ENCODE measurements at places on chromosomes 13 and 19.

DNA sequence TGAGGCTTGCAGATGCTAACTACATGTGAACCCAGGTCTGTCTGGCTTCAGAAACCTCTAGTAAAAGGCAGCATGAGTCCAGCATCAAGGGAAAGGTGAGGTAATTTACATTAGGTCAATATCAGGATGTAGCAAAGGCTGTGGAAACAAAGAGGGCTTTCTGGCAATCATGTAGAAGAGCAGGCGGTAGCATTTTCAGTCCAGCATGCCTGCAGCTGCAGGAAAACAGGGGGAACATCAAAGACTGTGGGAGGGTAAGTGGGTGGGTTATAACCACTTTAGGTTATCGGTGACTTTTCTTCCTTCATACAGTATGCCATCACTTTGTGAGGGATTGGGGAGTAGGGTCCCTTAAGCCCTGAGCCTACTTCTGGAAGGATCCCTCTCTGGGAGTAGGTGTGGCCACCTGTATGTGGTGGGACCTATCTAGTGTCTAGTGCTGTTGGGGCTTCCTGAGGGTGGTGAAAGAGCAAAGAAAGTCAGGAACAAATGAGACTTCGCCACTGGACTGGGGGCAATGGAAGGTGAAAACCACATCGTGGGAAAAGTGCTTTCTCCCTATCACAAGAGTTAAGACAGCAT, 10.8 kb downstream of the SUGP2 start:
- DNase-seq = no peak

DNA sequence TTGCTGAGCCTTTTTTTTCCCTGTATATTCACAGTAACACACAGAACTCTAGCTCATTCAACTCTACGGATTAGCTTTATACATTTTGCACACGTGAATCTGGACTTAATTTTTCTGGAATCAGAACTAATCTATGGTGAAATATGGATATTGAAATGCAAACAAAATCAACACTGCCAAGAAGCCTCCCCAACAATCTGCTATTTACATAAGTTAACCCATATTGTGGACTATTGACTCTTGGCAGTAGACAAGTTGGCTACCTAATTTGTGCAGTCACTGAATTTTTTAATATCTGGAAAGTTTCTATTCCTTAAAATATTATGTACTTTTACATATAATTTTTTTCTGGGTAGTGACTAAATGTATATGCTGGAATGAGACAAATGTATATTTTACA, 815.4 kb downstream of the PCDH17 start:
- no peak for DNase-seq

- peak; percentile 91 for DNase-seq
Observed at GRCh38 chr19:1507763-1508506, 4.9 kb downstream of the ADAMTSL5 start.

DNA sequence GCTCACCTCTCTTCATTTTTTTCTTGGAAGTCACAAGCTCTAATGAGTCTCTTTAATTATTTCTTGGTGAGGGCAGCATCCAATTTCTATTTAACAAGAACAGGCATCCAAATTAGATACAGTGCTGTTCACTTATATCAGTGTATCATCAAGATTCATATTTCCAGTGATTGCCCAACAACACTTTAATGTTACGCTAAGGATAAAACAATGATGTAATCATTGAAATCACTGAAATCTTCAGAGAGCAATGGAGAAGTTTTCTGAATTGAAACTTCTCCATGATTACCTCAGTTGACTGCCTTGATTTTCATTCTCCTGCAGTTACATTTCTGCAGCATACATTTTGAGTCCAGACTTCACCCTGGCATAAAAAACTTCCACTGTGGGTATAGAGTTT, 17.1 kb upstream of the LRCH1 start:
- DNase-seq = no peak

DNA sequence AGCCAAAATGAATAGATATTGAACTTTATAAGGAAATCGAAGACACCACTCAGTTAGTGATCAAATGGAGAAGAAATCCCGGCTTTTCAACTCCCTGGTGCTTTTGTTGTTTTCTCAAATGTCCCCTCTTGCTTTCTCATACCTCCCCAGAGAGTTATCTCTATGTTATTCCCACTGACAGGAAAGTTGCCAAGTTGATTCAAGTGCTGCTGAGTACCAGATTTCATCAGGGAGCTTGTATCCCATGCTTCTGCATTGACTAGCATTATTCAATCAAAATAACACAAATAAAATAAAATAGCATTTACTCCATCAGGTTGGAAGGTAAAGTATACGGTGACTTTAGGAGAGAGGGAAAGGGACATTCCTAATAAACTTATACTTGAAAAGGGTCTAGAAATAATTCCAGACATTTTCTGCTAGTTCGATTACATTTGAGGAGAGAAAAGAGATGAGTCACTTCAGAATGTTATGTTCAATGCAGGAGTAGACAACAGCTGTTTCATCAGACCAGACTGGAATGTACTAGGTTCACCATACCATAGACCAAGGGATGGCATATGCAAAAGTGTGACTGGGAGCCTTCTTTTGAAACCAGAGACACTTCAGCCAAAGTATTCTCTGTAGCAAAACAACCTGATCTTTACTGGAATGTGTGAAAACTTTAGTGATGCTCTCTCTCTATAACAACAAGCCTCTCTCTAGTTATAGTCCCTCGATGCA, 397.8 kb downstream of the FGF14 start:
- no peak for DNase-seq

- no peak for DNase-seq
Observed at GRCh38 chr13:99363949-99364348, 56.8 kb upstream of the GPR183 start.

Measured in NCI-H226 (cell line).